ENCODE measurements at places on chromosomes 3 and 15. TPM values are rescaled to one million over a fixed set of nuclear protein-coding genes. Genes with fewer than 3 reads are reported as not detected.

DNA sequence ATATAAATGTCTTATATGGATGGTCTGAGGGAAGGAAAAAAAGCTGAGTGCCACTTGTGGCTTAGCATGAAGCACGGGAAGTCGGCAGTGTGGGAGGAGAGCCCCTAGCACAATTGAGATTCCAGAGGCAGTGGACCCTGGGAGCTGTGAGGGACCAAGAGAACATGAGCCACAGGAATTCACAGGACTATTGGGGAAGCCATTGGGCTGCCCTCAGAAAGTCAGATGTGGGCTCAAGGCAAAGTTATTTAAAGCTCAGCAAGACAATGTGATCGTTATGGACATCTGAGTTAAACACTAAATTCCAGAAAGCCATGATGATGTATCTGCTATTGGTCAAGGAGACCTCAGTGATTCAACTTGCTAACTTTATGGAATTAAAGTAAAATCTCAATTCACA is 380.8 kb upstream of the IL12A start:
- no peak for DNase-seq

DNA sequence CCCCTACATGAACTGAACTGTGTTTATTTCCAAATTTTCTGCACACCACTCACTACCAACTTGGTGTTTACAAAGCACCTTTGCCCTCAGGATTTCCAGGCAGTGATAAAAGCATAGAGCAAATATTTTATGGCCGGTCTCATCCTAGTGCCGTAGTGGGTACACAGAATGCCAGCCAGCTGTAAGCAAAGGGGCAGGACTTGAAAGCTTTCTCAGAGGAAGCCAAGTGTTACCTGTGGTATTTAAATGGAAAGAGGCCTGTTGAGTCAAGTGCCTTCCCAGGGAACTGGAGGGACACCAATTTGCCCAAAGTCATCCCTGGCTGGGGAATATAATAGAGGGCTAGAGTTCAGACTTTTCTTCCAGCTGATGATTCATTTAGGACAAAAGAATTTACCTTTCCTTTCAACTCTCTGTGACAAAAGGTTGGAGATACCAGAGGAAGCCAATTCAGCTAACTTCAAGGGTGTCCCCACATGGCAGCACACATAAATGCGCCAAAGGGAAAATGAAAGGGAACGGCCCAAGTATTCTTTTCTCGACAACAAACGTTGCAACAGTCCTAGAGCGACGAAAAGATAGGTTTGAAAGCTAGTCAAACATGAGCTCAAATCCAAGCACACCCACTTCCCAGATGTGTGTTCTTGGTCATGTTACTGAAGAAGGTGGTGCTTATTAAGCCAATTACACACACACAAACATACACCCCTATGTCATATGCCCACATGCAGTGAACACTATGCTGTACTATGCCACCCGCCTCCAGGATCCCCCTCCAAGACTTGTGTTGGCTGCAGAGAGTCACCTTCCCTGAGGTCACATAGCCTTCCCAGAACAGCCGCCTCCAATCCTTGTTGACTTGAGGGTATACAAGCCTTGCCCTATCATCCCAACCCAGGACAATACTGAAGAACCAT is 27.7 kb downstream of the MAGI1 start:
- peak; percentile 23 for DNase-seq

Gene RASL12
- under 0.01 TPM for total RNA-seq

Gene LTK
- 1.6 TPM for total RNA-seq

Gene SCAP
- 66.5 TPM for total RNA-seq

DNA sequence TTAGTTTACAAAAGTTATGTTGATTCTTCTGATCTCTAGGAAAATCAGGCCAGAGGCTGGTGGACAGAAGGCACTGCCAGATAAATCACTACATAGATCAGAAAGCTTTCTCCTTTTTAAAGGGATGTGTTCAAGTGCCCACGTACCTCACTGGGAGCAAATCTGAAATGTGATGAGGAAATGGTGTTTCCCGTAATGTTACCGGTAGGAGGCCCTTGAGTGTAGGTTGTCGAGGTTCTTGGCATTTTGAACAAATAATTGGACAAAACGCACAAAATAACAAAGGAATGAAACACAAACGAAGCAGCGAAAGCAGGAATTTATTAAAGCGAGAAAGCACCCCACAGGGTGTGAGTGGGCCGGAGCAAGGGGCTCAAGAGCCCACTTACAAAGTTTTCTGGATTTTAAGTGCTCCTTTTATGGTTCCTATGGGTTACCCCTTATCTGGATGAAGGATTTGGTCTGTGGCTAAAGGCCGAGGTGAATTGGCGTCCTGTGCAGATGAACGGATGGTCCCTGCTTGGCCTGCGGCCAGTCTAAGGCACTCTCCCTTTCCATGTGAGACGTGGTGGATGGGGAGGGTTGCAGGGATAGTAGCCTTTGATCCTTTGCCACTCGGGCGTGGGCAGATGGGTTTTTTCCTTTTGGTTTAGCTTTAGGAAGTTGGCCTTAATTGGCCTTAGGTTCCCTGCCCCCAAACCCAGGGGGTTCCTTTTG is 1.0 kb downstream of the SNX1 start:
- peak; percentile 43 for DNase-seq

DNA sequence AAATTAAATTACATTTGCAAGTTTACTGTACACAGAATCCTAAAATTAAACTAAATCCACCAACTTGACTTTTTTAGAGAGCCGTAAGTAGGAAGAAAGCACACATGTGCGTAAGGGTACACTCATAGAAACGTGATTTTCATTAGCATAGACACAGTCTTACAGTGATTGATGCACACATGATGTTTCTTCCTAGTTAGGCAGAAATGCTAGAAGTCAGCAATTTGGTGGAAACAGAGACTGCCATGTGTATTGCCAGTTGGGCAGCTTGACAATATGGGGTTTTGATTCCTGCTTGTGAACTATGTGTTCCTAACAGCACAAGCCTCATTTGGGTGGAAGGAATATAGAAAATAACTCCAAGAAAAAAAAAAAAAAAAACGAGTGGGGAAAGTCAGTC is 878.5 kb downstream of the ROBO1 start:
- DNase-seq, result no peak

DNA sequence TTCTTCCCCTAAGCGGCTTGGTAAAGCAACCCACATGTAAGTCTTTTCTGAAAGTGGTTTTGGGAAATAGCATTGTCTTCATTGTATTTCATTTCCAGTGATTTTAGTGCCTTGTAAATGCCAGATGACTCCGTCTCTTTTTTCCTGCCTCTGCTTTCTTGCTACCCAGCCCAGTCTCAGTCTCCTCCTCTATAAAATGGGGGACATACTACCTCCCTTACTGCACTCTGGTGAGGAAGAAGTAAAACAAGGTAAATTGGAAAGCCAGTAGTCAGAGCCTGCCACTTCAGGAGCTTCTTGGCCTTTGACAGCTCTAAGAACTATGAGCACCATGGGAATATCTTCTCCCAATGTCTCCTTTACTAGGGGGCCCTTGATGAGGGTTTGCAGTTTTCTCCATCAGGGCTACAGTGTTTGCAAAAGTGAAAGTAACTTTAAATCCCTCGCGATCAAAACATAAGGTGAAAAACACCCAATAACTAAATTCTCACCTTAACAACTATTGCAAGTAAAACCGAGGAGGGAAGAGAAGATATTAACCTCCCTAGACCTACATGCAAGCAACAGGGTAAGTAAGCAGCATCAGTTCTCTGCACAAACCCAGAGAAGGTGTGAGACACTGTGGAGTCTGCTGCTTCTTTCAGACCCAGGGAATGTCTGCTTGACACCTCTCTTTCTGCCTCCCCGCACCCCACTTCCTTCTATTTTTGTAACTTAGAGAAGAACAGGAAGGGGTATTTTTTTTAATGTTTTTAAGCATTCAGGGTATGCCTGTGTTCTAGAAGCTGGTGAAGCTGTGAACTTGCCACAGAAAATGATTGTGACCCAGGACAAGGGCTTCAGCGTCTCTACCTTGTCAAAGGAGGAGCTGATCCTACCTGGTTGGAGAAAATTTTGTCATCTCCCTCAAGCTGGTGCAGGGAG is 159.1 kb upstream of the EOMES start:
- no peak for DNase-seq

Gene GRK7
- total RNA-seq, result not detected

Gene UROC1
- total RNA-seq, result under 0.01 TPM

GRCh38 chr15:50077176-50077575 is 41.9 kb downstream of the ATP8B4 start:
- no peak for DNase-seq
